LHCN-M2 (cell line): ENCODE measurements at places on chromosomes 1 and 21. TPM values are rescaled to one million over a fixed set of nuclear protein-coding genes. Genes with fewer than 3 reads are reported as not detected.

DNA sequence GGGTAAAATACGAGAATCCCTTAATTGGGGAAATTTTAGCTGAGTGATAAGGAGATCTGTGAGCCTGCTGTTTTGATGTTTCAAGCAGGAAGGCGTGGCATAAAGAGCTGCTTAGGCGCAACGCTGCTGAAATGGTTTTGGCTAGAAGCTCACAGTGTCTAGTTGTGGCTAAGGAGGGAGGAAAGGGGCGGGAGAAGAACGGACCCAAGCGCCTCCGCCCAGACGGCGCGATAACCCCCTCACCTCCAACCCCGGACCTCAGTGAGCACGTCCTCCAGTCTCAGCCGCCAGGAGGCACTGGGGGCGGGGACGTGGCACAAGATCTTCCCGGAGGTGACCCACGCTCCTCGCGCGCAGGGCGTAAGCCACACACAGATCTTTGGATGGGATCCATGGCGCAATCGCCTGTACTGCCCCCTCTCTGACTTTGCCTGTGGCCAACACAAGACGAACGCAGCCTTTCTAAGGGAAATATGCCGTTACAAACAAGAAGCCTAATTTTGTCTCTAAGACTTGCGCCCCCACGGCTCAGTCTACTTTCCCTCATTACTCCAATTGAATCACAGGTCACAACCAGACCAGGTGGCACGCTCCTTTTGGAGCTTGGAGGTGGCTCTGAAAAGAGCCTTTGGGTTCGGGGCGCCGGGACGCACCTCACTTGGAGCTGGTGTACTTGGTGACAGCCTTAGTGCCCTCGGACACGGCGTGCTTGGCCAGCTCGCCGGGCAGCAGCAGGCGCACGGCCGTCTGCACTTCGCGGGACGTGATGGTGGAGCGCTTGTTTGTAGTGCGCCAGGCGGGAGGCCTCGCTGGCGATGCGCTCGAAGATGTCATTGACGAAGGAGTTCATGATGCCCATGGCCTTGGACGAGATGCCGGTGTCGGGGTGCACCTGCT is 23.4 kb upstream of the RNF187 start:
- DNase-seq = no peak

DNA sequence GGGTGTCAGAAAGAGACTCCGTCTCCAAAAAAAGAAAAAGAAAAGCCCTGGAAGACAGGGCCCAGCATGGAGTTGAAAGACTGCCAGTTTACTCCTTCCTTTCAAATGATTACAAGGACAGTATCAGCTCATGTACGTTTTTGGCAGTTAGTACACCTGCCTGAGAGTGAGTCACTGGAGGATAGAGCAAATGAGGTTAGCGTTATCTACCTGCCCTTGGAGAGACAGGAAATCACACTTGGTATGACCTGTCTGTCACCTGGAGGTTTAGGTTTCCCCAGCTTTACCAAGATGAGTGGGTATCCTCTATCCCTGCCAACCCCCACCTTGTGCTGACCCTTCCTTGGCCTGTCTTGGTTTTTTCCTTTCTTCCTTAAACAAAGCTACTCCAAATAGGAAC is 96.8 kb upstream of the BMP8A start:
- DNase-seq = no peak

DNA sequence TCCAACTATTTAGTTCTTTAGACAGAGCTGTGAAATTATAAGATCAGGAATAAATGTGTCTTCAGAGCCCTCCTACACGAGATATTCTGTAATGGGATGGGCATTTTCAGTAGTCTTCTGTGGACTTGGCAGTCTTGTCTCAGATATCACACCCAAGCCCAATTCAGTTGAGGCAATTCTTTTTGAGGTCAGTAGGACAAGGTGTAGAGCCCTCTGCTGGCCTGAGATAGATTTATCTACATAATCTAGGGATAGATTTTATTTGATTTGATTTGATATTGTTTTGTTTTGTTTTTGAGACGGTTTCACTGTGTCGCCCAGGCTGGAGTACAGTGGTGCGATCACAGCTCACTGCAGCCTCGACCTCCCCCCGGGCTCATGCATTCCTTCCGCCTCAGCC is 77.5 kb downstream of the FMN2 start:
- peak; percentile 50 for DNase-seq

- no peak for DNase-seq
Measured at GRCh38 chr1:99504287-99504686, 141.6 kb upstream of the PALMD start.

DNA sequence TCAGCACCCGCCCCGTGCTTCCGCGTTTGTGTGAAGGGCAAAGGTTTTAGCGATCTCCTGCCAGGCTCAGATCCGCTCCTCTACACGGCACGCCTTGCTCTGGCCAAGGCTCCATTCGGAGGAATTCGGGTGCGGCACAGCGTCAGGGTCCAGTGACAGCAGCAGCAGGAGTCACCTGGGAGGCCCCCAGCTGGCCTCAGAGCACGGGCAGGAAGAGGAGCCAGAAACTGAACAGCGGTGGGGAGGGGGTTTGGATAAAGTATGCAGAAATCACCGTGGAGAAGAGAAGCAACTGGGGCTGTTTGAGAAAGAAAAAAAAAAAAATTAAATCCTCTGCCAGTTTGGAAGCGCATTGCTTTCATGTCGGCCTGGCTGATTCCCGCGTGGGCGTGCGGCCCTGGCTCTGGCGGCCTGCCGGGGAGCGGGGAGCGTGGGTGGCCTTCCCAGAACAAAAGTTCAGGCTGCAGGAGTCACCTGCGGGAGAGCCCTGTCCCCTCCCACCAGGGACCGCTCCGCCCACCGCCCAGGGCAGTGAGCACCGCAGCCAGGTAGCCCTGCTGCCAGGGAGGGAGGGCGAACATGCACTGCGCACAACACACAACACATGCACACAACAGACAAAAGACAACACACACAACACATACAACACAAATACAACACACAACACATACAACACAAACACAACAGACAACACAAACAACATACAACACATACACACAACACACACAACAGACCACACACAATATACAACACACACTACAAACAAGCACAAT is 107.6 kb downstream of the ETS2 start:
- DNase-seq = no peak

GRCh38 chr1:165288350-165289120 is 68.0 kb downstream of the LMX1A start:
- peak; percentile 17 for DNase-seq

DNA sequence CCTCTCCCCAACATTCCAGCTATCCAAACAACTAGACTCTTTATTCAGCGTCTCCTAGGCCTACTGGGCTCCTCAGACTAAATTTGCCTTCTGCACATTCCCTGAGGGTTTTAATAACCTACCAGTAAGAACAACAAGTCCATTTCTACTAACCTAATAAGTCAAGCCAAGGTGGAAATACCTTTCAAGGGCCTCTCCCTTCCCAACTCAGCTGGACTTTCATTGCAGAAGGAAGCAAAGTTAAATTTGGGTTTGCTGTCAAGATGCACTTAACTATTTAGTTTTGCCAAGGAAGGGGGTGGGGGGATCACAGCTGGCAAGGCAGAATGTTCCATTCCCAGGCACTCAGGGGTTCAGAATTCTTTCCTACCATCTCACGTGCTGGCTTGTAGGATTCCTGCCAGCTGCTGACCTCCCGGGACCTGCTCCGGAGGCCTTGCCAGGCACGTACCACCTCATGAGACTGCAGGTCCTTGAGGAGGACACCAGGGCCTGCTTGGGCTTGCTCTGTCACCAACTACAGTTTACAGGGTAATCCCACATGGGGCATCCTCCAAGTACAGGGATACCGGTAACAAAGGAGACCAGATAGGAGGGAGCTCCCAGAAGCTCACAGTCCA is 29.8 kb downstream of the SLC30A1 start:
- no peak for DNase-seq

DNA sequence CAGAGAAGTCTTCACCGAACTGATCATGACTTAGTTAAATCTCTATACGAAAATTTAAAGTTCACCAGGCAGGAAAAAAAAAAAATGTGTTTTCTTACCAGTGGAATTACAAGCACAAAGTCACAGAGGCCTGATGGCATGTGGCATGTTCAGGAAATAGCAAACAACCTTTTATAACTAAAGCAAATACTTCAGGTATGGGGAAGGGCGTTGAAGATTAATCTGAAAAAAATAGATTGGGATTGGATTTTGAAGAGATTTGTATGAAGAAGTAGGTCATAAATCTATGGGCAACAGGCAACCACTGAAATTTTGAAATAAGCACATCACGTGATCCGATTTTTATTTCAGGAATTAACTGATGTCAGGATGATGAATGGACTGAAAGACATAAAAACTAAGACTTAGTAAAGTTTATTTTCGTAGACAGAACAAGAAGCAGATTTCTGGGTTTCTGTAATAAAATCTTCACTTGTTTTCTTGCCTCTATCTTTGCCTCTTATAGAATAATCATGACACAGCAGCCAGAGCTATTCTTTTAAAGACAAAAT is 295.9 kb upstream of the ADGRL4 start:
- no peak for DNase-seq

- no peak for DNase-seq
Measured at GRCh38 chr21:17479606-17480005, 33.2 kb upstream of the CXADR start.

DNA sequence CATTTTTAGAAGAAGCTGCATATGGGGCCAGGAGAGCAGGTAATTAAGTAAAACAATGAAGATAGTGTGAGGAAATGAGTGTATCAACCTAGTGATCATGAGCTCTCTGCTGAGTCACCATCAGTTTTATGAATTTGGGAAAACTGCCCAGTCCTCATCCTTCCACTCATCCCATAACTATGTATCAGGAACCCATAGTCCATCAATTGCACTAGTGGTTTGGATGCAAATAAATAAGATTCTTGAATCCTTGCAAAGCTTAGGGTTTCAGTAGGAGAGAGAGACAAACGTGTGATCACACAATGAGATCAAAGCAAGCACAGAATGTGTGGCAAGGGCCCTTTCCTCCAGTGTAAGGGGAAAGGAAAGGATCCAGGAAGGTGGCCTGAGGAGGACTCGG is 145.6 kb downstream of the ZZZ3 start:
- DNase-seq = peak; percentile 97

DNA sequence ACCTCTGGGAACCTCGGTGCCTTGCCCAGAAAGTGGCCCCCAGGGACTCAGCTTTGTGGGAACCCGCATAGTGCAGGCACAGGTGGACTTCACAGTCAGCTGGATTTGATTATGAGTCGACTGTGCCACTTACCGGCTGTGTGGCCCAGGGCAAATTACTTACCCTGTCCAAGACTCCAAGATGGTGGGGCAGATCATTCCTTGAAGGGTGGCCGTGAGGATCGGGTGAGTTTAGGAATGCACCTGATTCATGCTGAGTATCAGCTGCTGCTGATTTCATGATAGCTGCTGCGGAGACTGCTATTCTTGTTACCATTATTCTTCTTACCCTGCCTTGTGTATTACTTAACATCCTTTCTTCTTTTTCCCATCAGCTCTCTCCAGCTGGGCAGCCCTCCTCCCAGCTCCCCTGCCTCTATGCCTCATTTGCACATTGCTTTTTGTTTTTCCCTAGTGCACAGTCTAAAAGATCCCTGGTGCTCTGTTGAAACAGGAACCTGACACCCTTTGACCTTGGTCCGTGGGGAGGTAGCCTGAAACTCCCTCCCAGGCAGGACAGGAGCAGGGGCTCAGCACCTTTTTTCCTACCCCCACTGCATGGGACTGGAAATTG is 40.5 kb upstream of the FHAD1 start:
- no peak for DNase-seq

GRCh38 chr1:31417148-31417547 is 4.1 kb downstream of the SERINC2 start:
- no peak for DNase-seq

Gene LCE1E
- not detected in 2 replicates for total RNA-seq

Gene RHOC
- 518 and 661 TPM in 2 replicates for total RNA-seq

Gene SH2D1B
- total RNA-seq = 0.11 and 0.13 TPM in 2 replicates

Gene TTC22
- not detected in 2 replicates for total RNA-seq

Gene CTSK
- total RNA-seq = 1.7 and 1.8 TPM in 2 replicates

Gene GBP4
- total RNA-seq = not detected in 2 replicates

Gene C1orf87
- not detected in 2 replicates for total RNA-seq

Gene SPRR1A
- total RNA-seq = not detected in 2 replicates

Gene SLAMF8
- total RNA-seq = not detected in 2 replicates
